ENCODE measurements at places on chromosomes 7 and 10.

GRCh38 chr10:986137-986825 is 2.0 kb upstream of the GTPBP4 start:
- peak; percentile 62 for DNase-seq

- no peak for DNase-seq
These were observed 71.3 kb downstream of the CUL1 start for GRCh38 chr7:148770004-148770403.

- no peak for DNase-seq
These were observed 585.9 kb downstream of the PTPRN2 start for GRCh38 chr7:158001621-158002320.

DNA sequence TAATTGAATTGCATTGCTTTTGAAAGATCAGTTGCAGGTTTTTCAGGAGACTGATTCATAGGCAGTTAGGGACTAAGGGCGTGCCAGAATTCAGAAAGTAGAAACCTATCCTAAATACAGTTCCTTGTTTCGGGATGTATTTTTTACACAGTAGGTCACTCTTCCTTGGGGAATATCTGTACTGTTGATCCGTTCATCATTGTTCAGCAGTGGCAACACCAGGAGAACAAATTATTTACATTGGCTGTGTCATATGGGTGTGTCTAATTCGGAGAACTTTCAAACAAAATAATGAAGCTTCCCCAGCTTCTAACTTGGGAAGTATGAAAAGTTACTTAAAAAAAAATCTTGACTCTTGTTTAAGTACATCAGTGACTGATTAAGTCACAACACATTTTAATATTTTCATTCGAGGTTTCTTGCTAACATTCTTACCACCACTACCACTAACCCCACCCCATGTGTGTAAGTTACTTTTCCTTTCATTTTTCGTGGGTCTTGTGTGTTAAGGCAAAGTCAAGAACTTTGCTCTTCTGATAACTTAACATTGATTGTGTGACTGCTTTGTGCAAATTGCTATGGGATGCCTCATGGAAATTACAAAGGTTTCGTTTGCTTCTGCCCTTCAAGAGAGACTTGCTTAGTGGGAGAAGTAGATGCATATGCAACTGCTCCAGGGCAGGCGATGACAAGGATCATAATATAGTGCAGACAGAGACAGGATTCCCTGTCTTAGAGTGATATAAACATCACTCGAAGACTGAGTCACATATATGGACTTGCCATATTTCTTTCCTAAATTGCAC is 43.8 kb upstream of the RPA3 start:
- DNase-seq: peak; percentile 60

- no peak for DNase-seq
These were observed 148.8 kb downstream of the CHN2 start for GRCh38 chr7:29343399-29343798.

DNA sequence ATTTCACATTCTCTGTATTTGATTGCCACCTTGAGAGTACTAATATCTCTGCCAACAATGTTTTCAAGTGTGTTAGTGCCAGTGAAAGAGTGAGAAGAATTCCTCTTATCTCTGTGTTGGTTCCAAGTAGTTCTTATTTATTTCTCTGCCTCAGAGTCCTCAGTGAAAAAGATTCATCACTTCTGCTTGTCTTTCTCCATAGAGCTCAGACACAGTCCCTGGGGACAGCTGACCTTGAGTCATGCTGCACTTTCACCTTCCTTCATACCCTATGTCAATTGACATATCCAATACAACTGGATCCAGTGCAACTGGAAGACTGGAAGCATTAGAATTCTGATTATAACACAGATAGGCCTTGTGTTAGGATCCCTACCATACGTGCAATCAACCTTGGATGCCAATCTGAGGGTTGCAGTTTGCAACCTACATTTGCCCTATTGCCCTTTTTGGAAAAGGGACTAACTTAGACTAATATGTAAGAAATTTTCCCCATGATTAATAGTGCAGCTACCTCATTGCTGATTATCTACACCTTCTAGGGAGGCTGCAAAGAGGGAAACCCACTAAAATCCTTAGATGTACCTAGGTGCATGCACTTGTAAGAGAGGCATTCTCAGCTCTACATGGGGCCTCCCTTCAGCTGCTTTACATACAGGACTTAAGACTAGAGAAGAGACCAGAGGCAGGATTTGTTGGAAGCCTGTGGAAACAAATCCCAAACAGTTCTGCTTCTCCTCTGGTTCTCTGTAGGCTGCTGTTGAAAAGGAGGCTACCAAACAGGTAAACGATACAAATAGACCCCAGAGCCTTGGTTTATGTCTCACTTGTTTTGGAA is 8.4 kb downstream of the IFIT2 start:
- no peak for DNase-seq

- no peak for DNase-seq
These were observed at the start of gene TMEM72 for GRCh38 chr10:44911081-44911540. TSS of gene TMEM72 (plus strand) at chr10:44911337. CDS start at chr10:44911513, 176 bp downstream.

- no peak for DNase-seq
These were observed 1101.1 kb downstream of the SORCS3 start for GRCh38 chr10:105742184-105742583.

- DNase-seq: no peak
These were observed 277.6 kb upstream of the BMPER start for GRCh38 chr7:33627741-33628140.

GRCh38 chr10:12504628-12505027 is 155.3 kb downstream of the CAMK1D start:
- DNase-seq: no peak

- DNase-seq: peak; percentile 51
These were observed 59.6 kb downstream of the BRI3 start for GRCh38 chr7:98341106-98341505.

GRCh38 chr10:44280226-44281014 is 104.5 kb downstream of the CXCL12 start:
- DNase-seq: peak; percentile 82

- DNase-seq: no peak
These were observed 36.8 kb upstream of the R3HCC1L start for GRCh38 chr10:98097616-98098015.

GRCh38 chr7:69597278-69598076 is 798 bp upstream of the AUTS2 start:
- no peak for DNase-seq

- no peak for DNase-seq
These were observed 59.8 kb downstream of the CAMK1D start for GRCh38 chr10:12409161-12409560.

DNA sequence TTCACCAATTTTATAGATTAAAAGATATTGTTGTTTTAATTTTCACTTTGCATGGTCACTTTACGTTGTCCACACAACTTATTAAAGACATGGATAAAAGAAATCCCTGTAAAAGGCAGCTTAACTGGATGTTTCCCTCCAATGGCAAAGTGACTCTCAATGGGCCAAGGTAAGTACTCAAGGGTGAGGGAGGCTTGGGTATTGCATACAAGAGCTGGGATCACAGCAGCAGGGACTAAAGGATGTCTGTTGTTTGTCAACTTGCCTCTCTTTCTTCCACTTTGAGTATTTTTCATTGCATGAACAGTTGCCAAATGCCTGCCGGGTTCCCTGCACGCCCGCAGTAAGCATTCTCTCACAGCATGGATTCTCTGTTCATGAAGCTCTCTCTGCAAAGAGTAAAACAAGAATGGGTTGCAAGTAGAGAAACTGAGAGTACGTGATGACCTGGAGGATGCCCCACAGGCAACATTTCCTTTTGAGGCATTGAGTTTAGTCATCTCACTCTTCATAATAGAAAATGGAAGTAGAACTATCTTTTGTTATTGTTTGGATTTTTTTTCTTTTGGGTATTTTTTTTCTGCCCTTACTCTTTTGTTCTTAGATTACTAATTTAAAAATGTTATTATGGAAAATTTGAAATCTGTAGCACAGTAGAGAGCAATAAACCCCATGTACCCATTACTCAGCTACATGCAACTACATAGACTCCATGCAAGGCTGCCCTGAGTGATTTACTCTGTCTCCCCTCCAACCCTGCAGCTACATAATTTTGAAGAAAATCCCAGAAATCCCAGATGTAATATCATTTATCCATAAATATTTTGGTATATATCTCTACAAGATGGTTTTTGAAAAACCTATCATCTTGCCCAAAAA is 26.3 kb downstream of the GPR141 start:
- no peak for DNase-seq

GRCh38 chr10:97811958-97812357 is 37.7 kb upstream of the GOLGA7B start:
- DNase-seq: no peak

GRCh38 chr7:80858141-80858903 is 60.5 kb downstream of the SEMA3C start:
- DNase-seq: no peak

GRCh38 chr10:34047389-34047788 is 712.9 kb upstream of the NRP1 start:
- no peak for DNase-seq

- DNase-seq: no peak
These were observed 112.4 kb upstream of the ADO start for GRCh38 chr10:62692085-62692484.

DNA sequence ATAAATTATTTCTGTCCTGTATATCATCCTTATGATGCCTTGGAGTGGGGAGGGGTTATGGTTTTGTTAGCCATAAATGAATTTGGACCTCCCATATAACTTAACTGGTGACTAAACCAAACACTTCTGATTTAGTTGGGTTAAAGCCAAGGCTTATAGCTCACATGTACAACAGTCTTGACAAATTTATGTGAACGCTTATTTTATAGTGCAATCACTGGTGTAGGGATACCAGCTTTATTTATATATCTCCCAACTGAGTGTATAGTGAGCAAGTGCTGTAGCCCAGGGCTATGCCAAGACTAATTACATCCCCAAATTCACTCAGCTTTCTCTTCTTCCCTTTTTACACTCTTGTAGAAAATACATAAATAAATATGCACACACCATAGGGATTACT is 956.2 kb downstream of the SORCS3 start:
- no peak for DNase-seq

DNA sequence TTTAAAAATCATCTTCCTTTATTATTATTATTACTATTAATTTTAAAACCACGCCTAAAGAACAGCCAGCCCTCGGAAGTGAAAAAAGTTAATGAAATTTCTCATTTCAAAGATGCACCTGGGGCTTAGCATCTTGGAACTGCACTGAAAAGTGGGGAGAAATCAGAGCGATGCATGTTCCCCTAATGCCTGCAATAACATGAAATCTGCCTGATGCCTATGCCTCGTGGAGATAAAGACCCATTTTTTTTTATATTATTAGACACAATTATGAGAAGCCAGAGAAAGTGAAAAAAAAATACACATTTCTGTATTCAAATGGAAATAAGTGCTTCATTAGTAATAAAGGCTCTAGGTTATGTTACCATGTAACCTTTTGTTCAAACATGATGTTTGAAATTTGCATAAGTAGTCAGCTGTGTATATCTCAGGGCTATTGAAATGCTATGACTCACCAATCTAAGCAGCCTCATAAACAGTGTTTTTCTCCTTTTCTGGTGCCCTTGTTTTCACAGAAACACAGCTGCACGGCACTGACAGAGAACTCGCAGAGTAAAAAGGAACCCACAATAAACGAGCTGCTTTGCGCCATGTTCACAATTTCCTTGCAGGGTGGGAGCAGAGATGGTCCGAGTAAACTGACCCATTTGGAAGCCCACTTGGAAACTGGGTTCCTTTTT is 175.8 kb upstream of the PRKCQ start:
- DNase-seq: no peak

DNA sequence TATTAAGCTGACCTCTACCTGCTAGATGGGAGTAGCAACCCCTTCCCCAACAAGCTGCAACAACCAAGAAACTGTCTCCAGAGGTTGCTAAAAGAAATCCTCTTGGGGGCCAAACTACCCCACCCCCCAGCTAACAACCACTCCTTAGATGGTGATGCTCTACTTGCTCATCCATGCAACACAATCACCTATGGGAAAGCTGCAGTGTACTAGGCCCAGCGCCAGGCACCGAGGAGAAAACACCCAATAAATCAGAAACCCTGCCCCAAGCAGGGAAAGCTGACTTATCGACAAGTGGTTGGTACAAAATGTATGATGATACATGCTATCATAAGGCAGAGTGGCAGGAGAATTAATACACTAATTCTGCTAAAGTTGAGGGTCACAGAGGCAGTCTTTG is 17.3 kb downstream of the SLC25A13 start:
- DNase-seq: no peak

GRCh38 chr10:119441151-119441821 is 101.2 kb downstream of the RGS10 start:
- DNase-seq: peak; percentile 96

GRCh38 chr10:96341219-96342182 is 17.3 kb downstream of the OPALIN start:
- no peak for DNase-seq

GRCh38 chr7:69429911-69430383 is 168.3 kb upstream of the AUTS2 start:
- peak; percentile 51 for DNase-seq

GRCh38 chr7:133950855-133951254 is 176.3 kb upstream of the LRGUK start:
- DNase-seq: no peak

- DNase-seq: no peak
These were observed 255.6 kb upstream of the HABP2 start for GRCh38 chr10:113297226-113297625.

DNA sequence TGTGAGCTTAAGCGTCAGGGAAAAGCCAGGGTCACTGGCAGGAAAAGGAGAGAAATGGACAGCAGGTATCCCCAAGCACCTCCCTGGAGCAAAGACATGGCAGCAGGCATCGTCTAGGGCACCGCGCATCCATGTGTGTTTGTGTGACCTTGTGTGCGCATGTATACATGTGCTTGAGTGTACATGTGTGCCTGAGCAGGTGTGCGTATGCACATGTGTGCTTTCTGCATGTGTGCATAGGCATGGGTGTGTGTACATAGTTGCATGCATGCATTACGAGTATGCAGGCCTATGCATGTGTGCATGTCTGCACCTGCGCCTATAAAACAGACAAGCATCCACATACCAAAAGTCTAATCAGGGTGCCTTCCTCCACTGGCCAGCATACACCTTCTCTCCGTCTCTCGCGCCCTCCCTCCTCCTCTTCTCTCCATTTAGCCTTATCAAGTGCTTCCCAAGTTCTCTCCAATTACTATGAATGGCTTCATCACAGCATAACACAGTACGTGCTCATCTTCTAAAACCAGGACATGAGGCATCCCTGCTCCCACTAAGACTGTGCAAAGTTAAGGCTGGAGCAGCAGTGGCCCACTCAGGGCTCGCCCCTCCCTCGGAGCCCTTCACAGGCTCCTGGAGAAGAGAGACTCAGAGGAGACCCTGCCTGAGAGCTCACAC is 30.6 kb downstream of the RASGEF1A start:
- DNase-seq: no peak

DNA sequence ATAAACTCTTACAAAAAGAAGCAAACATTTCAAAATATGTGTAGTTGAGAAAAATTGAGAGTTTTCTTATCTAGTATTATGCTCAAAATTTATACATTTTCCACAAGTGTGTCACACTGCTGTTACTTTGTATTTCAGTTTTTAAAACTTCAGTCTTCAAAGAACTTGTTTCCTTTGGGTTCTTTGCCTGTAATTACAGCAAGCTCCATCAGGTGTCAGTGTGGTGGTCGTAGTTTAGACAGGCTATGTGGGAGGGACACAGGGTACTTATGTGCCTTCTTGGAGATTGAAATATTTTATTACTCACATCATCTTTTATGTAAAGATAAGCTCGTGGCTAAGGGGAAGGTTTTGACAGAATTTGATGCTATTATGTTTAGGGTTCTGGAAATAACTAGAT is 360.5 kb downstream of the FGFR2 start:
- DNase-seq: no peak
